SK-N-MC (cell line): ENCODE measurements at places on chromosomes 2 and 18.

DNA sequence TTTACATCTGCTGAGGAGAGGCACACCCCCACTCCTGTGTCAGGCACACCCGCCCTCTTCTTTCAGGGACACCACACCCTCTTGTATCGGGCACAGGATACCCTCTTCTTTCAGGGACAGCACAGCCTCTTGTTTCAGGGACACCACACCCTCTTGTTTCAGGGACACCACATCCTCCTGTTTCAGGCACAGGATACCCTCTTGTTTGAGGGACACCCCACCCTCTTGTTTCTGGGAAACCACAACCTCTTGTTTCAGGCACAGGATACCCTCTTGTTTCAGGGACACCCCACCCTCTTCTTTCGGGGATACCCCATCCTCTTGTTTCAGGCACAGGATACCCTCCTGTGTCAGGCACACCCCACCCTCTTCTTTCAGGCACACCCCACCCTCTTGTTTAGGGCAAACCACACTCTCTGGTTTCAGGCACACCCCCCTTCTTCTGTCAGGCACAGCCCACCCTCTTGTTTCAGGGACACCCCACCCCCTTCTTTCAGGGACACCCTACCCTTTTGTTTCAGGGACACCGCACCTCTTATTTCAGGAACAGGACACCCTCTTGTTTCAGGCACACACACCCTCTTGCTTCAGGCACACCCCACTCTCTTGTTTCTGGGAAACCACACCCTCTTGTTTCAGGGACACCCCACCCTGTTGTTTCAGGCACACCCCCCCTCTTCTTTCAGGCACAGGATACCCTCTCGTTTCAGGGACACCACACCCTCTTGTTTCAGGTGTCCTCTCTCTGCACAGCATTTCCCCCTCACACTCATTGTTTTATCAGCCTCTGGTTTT is 96.2 kb downstream of the TPO start:
- no peak for DNase-seq

- DNase-seq, result no peak
These were observed 48.1 kb downstream of the GALNT3 start for GRCh38 chr2:165745916-165746315.

DNA sequence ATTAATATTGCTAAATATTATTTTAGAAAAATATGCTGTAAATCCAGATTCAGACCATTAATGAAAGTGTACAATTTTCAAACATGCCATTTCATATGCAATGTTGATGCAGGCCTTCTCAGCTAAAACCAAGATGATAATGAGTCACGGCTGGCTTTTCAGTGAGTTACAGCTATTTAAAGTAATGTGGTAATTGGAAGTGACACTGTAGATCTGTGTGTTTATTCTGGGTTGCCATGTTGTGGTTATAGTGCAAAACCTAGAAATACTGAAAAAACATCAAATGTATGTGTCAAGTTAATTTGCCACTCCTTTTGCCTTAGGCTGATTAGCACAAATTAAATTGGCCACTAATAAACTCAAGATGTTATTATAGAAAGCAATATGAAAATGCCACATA is 506.6 kb downstream of the ERBB4 start:
- DNase-seq, result no peak

DNA sequence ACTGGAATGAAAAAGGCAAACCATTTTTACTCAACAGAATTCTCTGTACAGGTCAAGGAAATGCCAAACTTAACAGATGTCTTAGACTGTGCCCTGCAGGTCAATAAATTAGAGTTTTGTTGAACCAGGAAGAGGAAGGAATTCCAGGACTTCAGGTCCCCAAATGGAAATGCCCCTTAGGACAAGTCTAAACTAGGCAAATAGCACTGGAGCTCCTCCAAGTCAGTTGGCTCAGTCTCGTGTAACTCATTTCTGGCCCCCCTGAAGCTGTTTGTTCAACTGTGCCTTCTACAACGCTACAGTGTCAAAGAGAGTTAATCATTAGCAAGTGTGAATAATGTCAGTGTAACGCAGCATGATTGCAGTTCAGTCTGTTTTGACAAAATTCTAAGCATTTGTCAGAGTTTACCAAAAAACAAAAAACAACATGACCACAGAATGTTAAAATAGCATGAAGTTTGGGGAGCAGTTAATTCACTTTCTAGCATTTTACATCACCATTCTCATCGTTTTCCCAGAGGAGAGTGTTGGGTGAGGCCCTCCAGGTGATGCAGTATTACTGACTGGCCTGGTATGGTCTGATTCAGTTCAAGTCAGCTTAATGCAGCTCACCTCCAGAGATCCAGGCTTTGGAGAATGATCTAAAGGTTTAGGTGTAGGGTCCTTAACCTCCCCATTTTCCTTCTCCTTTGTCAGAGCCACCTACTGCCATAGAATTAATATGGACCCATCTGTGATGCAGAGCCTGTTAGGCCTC is 108.1 kb downstream of the AQP4 start:
- no peak for DNase-seq

- no peak for DNase-seq
These were observed 13.6 kb downstream of the DHRS9 start for GRCh38 chr2:169082995-169083394.

DNA sequence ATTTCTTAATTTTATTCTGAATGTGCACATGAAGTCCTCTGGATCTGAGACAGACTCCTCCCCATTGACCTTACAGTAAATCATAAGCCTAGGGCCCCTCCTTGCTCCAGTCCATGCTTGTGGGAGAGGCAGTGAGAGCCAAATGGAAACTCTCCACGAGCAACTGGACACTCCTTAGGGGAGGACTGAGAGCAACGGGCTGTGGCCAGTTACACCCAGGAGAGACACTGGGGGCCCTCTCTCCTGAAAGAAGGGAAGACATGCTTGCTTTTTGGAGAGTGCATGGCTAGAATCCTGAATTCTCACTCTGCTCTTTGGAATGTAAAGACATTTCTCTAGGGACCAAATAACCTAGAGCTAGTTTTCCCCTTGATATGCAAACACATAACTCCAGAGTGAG is 49.0 kb upstream of the BIN1 start:
- no peak for DNase-seq

DNA sequence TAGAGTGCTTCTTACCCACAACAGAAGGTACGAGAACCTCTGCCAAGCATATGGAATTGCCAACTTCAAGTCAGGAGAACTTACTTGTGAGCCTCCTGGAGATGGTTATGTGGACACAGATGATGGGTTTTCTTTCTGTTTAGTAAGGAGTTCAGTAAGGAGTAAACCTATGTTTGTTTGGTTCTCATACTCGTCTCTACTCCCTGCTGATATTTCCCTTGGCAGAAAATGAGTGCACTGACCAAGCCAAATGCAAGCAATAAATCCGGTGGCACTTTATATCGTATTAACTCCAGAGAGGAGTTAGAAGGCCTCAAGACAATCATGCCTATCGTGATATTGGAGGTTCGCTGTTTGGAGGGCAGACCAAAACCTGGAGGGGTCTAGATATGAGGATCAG is 83.2 kb upstream of the CYP1B1 start:
- no peak for DNase-seq

GRCh38 chr2:143694335-143694734 is 565.1 kb downstream of the ARHGAP15 start:
- no peak for DNase-seq

DNA sequence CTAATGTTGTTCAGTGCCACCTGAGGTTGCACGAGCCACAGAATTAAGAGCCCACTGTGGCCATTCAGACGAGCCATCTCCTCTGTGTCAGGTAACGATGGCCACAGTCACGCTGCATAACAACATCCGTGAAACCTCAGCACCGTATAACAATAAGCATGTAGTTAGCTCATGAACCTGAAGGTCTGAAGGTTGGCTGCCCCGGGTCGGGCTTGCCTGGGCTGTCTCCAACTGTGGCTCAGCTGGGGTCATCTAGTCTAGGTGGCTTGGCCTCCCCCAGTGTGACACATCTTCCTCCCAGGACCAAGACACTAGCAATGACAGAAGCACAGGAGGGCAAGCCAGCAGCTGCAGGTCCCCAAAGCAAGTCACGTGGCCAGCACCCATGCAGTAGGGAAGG is 258.0 kb downstream of the GLI2 start:
- DNase-seq, result no peak

DNA sequence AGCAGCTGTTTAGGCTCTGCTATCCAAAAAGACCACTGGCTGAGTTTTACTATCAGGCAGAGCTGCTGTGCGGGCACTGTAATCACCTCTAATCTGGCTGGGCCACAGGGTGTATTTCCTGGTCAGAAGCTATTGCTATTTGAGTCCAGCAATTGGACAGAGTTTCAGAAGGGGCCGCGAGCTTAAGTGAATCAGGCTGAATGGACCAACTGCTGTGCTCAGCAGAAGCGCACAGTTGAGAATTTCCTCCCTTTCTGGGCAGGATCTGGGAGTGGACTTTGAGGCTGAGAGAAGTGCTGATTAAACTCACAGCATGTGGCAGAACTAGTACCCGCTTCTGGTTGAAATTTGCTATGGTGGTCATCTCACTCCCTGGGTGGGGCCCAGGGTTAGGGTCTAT is 251.8 kb downstream of the INSIG2 start:
- no peak for DNase-seq

- no peak for DNase-seq
These were observed 10.9 kb upstream of the SGPP2 start for GRCh38 chr2:222413295-222413911.
